ENCODE measurements at places on chromosomes 6 and 20.

- DNase-seq: no peak
Observed at GRCh38 chr6:9428421-9429172, 986.3 kb downstream of the TFAP2A start.

- DNase-seq: no peak
Observed at GRCh38 chr6:38161331-38161730, 341.8 kb downstream of the ZFAND3 start.

- DNase-seq: no peak
Observed at GRCh38 chr6:158959552-158959951, 40.5 kb downstream of the RSPH3 start.

DNA sequence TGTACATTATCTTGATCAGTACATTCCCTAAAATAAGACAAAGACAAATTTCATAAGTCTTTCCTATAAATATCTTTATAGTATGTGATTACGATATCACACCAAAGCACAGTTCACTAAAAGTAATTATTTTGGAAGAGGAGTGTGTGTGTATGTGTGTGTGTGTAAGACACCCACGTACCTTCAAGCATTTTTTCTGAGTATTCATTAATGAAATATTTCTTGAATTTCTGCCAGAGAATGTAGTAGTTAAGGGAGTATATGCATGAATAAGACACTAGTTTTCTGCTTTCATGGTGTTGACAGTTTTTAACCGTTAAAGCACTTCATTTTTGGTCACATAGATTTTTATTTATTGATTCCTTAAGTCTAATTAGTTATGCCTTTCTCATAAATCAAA lies 36.8 kb downstream of the MANEA start:
- DNase-seq: no peak

DNA sequence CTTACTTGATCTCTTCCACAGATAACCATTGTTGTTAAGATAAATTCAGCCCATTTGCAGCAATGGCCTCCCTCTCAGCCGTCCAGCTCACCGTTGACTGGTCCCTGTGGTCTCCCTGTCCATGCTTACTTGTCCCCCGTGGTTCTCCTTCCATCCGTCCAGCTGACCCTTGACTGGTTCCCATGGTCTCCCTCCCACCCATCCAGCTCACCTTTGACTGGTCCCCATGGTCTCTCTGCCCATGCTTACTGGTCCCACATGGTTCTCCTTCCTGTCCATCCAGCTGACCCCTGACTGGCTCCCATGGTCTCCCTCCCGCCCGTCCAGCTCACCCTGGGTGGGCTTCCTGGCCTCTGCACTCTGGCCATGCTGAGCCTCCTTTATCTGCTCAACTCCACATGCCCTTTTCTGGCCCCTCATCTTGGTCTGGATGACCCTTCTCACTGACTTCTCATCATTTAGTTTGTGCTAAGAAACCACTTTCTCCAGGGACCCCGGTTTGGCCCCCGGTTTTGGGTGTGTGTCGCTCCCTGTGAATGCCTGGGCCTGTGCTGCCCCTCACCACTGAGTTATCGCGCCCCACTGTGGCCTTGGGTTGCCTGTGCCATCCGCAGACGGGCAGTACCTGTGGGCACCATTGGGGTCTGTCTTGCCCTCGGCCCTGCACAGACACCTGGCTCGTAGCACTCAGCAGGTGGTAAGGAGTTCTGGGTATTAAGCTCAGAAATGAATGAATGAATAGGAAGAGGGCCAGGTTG lies 146.4 kb downstream of the ERMARD start:
- no peak for DNase-seq

DNA sequence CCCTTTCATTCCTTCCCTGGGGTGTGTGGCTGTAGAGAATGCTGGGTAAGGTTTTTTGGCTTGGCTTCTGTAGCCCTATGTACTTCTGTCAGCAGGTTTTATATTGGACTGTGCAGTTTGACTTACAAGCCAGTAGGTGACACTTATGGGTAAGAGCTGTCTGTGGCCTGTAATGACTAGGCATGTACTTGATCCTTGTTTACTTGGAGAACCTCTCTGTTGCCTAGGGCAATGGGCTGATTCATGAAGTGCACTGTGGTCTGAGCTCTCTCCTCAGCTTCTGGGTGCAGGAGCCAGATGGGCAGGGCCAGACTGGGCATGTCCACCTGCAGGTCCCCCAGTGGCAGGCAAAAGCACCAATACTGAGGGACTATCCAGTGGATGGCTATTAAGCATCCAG lies 544.6 kb downstream of the ADGRB3 start:
- DNase-seq: no peak

DNA sequence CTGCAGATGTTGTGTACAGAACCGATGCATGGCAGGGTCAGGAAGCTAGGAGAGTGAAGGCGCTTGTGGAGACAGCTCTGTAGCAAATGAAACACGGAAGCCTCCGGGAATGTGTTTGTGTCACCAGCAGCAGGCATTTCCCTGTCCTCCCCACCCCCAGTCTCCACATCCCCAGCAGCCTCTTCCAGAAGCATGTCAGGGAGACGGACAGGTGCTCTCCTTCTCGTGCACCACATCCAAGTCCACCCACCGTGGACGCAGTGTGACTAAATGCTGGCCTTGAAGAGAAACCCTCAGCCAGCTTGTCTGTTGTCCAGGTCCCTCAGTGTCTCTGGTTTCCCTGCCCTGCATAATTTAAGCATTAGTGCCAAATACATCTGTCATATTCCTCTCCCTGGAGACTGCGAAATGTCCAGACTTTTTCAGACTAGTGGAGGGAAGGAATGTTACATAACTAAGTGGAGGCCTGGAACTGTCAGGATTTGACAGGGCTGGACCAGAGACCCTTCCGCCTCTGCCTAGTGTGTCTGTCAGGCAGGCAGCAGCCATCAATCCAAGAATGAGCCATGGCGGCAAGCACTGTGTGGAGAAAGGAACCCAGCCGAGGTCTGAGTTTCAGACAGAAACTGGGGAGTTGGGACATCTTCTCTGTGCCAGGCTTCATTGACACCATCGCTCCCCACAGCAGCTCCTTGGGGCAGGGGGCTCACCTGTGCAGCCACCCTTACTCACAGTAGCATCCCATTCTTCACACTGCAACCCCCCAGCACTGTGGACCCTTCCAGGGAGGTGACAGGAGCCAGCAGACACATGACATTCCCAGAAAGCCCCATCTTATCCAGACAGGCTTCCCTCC lies 26.6 kb upstream of the PI16 start:
- DNase-seq: no peak

DNA sequence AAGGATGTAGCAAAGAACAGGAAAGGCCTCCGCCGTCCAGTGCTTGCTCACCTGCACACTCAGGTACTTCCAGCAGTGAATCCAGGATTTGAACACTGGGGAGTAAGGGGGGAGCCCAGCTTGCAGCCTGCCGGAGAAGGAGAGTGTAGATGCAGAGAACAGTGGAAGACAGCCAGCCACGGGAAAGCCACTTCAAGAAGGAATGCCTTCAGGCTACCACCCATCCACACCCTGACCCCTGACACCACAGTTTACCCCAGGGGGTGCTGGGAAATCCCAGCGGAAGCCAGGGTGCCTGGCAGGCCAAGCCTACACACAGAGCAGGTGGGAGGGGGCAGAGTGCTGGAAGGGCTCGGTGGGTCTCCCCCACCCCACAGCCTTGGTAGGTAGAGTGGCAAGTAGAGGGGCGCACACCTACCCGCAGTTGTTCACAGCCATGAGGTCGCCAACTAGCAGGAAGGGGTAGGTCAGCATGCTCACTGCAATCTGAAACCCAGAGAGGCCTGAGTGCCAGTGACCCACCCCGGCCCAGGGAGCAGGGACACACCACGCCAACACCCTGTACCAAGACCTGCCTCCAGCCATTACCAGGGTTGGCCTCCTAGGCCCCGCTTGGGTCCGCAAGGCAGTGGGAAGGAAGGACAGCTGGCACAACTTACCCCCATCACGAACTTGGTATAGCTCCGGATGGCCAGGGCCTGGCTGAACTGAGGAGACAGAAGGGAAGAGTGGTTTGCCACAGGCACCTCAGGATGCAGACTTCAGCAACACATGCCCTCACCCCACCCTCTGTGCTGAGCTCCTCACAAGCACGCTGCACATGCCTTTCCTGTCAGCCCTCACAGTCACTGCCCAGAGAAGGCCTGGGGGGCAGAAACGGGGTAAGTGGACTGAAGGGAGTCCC lies 15.7 kb downstream of the PI16 start:
- DNase-seq: no peak

GRCh38 chr6:14280006-14280510 lies 162.5 kb downstream of the CD83 start:
- no peak for DNase-seq

- DNase-seq: no peak
Observed at GRCh38 chr6:132466952-132467351, 46.0 kb downstream of the STX7 start.

DNA sequence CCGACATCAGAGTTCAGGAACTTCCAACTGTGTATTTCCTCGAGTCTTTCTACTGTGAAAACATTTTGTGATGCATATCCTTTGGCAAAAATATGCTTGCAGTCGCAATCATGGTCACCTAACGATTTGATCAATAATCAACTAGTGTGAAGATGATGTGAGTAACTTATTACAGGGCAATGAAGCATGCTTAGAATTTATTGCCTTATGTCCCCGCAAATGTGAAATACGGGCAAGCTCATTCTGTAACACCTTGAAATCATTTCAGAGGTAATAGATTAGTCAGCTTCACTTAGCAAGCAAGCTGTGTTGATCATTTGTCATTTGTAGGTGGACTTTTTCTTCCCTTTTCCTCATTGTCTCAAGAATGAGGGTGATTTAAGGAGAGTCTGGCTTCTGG lies 67.9 kb upstream of the DOK5 start:
- no peak for DNase-seq

DNA sequence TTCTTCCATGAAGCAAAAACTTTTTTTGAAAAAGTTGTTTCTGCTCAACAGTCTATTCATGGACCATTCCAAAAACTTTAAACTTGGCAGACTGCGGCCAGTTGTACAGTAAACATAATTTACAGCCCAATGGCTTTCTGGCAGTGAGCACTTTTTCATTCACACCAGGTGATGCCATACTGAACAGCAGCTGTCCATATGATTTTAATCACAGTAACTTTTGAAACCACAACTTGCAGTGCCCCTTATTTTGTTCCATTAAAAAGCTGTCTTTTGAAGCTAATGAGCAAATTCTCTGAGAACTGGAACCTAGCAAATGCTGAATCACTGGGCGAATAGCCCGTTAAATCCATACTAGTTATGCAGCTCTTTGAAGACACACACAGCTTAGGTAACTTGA lies 576.6 kb downstream of the PTPRT start:
- DNase-seq: no peak

DNA sequence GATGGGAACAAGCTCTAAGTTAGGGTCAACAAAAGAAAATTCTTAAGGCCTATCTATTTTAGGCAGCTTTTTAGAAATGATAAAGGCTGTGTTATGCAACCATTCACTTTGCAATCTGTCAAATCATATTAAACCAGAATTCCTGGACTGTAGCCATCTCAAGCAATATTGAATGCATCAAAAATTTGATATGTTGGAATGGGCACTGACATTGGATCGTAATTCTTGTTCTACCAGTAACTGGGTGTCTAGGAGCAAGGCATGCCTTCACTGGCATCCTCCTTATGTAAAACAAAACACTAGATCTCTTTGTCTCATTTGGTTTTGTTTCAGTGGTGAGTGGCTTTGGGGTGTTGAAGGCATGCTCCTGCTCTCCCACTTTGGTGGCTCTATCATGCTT lies 145.6 kb downstream of the JARID2 start:
- DNase-seq: no peak

- DNase-seq: no peak
Observed at GRCh38 chr6:40251637-40252300, 317.5 kb upstream of the MOCS1 start.

DNA sequence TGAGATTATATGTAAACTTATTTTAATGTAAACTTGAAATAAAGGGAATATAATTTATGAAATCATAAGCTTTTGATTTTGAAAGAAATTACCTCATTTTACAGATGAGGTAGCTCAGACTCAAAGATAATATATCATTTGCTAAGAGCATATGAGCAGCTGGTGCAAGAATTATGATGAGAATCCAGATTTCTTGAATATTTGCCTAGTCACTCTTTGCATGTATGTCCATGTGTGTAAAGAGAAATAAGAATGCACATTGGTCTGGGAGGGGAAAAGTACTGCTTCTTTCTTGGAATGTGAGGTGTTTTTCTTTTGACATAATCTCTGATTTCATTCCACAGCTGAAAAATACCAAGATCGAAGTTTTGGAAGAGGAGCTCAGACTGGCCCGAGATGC lies 11.1 kb upstream of the SNRNP48 start:
- DNase-seq: no peak

- no peak for DNase-seq
Observed at GRCh38 chr6:4671587-4672115, 104.6 kb upstream of the CDYL start.

- DNase-seq: no peak
Observed at GRCh38 chr20:4951299-4951698, 50.0 kb downstream of the SLC23A2 start.

DNA sequence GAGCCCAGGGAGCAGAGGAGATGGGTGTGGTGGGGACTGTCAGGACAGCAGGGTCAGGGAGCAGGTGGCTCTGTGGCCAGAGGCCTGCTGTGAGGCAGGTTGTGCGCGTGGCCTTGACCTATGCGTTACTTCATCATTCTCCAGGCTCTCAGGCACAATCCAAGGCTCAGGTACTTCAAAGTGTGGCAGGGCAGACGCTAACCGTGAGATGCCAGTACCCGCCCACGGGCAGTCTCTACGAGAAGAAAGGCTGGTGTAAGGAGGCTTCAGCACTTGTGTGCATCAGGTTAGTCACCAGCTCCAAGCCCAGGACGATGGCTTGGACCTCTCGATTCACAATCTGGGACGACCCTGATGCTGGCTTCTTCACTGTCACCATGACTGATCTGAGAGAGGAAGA lies 535 bp downstream of the NCR2 start:
- DNase-seq: no peak

- peak; percentile 73 for DNase-seq
Observed at GRCh38 chr20:58713801-58714339, 21.3 kb downstream of the NPEPL1 start.

GRCh38 chr6:13528232-13528631 lies 40.8 kb upstream of the GFOD1 start:
- DNase-seq: no peak

- DNase-seq: no peak
Observed at GRCh38 chr6:24778121-24778520, 3.4 kb downstream of the GMNN start.

DNA sequence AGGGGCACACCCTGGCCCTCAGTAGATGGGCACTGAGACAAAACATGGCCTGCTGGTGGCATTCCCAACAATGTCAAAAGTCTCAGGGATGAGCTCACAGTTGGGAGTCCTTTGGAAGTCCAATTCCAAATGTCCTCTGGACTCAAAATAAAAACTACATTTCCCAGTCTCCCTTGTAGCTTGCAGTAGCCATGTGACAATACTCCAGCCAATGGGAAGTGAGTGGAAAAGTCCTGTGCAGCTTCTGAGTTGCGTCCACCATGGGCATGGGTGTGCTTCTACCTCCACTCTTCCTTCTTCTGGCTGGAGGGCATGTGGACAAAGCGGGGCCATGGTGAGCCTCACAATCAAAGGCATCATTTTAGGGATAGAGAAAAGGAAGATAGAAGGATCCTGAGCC lies 5.8 kb upstream of the ADAM33 start:
- no peak for DNase-seq

Measured in aorta (tissue), 5 donors.